ENCODE measurements at places on chromosomes 6 and 20.

- no peak for DNase-seq
Measured at GRCh38 chr6:153087436-153087835, 43.6 kb downstream of the RGS17 start.

DNA sequence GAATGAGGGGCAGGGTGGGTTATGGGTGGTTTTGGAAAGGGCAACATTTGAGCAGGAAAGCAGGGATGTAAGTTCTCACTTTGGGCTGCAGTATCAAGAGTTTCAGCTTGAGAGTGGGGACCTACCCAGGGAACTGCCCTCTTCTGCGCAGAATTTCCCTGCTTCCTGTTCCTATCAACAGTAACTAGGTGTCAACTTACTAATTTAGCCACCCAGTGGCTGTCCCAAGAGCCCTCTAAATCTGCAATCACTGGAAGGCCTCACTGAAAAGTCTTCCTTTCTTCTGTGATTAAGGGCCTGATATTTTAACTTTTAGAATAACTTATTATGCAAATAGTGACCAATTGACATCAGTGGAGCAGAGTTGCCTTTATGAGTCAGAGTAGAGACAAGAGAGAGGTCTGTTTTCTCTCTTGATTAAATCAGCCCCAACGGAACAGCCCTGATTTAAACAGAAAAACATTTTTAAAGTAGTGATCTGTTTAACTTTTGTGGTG, 118.2 kb upstream of the RIPOR2 start:
- no peak for DNase-seq

- DNase-seq, result no peak
Measured at GRCh38 chr20:2313316-2313715, 17.5 kb downstream of the TGM3 start.

DNA sequence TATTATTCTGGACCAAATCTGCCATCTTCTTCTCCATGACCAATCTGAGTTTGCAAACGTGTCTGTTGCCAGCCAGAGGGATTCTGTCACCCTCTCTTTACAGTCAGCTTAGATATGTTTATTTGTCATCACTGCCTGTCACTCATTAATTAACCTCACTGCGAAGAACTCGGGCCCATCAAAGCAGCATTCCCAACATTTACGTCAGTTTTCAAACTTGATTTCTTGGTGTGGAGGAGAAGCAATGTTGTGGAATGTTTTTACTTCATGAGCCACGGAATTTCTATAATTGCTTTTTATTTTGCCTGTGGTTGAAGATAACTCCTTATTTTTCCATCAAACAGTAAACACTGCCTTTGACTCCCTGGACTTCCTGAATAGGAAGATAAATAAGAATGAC, 91.8 kb upstream of the CNKSR3 start:
- no peak for DNase-seq

GRCh38 chr6:6331946-6332601, 11.6 kb upstream of the F13A1 start:
- no peak for DNase-seq

DNA sequence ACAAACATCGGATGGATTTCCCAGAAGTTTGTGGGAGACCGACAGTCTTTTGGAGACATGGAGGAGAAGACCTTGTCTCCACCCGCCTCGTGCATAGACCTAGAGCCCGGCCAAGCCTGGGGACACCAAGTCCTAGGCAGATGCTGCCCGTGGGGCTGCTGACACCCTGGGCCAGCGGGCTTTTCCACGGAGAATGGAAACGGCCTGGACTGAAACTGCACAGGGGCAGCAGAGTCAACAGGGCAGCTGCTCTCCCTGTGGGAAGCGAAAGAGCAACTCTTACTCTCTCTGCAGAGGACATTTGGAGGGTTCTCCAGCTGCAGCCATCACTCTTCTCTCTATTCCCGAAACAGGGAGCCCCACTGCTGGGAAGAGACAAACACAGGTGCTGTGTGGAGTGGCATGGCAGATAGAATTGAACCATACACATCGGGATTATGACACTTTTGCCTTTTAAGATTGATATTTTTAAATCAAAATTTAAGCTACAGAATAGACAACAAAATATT, 401.2 kb downstream of the THBS2 start:
- no peak for DNase-seq

GRCh38 chr6:21478411-21478810, 115.1 kb upstream of the SOX4 start:
- DNase-seq, result no peak

- DNase-seq, result peak; percentile 51
Measured at GRCh38 chr6:22147921-22148776, 148.7 kb downstream of the PRL start.

GRCh38 chr6:20661721-20662120, 127.5 kb downstream of the CDKAL1 start:
- peak; percentile 95 for DNase-seq

DNA sequence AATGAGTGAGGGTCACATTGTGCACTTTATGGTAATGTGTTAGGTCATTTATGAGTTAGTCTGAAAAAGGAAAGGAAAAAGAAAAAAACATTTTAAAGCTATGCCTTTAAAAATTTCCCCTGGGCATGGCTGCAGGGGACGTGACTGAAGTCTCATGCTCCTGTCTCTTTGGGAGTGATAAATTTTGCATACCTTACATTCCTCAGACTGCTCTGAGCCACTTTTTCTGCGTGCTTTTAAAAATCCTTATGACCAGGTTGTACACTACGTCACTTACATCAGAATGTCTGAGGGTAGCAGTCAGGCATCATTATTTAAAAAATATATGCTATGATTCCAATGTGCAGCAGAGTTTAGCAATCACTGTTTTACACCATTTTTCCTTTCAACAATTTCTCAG, 121.2 kb downstream of the RFPL4B start:
- DNase-seq, result no peak

- no peak for DNase-seq
Measured at GRCh38 chr6:166578536-166579236, 7.8 kb downstream of the RAMACL start.
